ENCODE measurements at places on chromosomes 4 and X.

DNA sequence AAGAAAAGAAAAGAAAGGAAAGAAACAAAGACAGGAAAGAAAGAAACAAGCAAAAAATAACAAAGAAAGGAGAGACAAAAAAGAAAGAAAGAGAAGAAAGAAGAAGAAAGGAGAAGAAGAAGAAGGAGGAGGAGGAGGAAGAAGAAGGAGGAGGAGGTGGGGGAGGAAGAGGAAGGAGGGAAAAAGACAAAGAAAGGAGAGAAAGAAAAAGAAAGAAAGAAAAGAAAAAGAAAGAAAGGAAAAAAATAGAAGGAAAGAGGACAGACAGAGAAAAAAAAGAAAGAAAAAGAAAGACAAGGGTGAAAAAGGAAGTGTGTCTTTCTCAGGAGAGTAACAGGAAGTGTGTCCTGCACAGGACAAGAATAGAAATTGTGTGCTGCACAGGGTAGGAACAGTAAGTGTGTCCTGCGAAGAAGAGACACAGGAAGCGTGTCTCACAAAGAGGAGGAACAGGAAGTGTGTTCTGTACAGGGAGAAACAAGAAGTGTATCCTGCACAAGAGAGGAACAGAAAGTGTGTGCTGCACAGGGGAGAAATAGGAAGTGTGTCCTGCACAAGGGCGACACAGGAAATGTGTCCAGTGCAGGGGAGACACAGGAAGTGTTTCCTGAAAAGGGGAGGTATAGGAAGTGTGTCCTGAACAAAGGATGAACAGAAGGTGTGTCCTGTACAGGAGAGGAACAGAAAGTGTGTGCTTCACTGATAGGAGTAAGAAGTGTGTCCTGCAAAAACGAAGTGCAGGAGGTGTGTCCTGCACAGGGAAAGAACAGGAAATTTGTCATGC lies 101.2 kb downstream of the ARSF start:
- DNase-seq, result no peak

- peak; percentile 28 for DNase-seq
These were observed 235.3 kb upstream of the SFRP2 start for GRCh38 chr4:154024097-154024694.

DNA sequence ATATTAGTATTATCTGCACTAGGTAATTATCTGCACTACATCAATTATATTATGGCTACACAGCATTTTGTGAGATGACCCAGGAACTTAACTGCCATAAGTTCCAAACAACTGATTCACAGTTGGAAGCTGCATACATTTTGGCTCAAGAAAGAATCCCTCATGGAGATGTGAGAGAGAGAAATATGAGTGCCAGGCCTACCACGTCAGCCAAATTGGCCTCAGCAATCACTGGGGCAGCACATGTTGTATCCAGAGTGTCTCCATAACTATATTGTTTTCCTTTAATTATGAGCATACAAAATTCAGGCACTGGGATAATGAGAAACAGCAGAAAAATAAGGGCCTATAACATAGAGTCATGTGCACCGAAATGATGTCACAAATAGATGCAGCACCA lies 174.2 kb upstream of the DMD start:
- no peak for DNase-seq

DNA sequence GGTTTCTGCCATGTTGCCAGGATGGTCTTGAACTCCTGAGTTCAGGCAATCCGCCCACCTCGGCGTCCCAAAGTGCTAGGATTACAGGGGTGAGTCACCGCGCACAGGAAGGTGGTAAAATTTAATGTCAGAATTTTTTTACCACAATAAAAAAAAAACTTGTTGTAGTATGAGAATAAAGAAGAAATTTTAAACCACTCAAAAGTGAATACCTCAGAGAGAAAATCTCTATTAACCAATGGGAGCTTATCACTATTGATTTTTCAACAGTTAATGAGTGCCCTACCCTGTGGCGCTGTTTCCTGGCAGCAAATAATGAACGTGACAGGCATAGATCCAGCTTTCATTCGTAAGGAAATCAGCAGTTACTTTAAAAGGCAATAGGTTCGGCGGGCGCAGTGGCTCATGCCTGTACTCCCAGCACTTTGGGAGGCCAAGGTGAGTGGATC lies 32.7 kb upstream of the SLC25A4 start:
- DNase-seq, result no peak
